ENCODE measurements at places on chromosomes 4 and X.

DNA sequence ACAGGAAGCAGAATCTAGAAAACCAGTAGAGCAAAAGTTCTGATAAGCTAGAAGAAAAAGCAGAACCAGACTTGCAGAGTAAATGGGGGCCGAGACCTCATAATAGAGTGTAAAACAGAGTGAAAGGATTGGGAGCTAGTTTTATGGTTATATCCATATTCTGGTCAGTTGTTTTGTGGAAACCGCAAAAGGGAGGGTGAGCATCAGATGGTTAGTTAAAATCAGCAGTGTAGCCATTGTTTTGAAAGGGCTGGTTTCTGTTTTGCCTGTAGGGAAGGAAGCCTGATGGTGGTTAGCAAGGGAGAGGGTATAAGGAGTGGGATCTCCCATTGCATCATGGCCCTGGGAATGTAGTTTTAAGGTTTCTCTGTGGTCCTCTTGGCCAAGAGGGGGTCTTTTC, 17.2 kb upstream of the CCNI start:
- DNase-seq = no peak

DNA sequence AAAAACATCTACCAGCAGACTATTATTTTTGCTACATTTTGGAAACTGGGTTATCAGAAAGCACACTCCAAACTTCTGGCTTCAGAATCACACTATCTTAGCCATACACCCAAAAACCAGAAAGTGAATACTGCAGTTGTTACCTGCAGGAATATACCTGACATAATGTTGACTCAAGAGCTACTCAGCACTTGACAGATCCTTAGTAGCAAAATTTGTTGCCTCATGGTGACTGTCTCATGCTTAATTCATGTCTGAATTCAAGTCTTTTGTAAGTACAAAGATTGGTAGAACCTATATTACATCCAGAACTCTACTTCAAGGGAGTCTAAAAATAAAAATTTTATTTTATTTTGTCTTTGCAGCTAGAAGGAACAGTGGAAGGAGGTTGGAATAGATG, 140.2 kb upstream of the GYPA start:
- no peak for DNase-seq

DNA sequence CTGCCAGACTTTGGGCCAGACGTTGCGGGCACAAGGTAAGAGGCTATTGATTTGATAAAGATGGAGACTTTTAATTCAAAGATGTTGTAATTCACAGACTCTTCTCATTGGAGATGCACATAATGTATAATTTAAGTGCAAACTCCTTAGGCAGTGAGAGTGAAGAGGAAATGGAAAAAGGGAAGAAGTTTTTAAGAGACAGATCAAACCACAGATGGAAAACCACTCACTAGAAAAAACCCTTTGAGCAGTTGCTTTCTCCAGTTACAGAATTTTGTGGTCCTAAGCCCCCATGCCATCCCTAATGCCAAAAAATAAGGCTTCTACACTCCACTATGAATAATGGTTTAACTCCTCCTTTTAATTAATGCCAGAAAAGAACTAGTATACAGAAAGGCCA, 977.1 kb upstream of the PRKX start:
- no peak for DNase-seq

DNA sequence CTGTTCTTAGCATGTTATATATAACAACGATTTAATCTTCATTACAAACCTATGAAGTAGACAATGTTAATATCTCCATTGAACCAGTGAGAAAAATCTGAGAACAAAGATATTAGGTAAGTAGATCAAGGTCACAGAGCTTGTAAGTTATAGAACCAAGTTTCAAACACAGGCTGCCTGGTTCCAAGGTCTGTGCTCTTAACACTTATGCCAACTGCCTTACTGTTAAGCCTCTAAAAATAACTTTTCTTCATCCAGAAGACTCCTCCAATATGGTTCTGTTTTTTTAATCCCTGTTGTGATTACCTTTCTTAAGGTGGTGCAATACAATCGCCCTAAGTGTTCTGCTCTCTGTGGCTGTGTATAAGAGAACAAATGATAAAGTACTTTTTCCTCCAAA, 282.0 kb upstream of the GRID2 start:
- no peak for DNase-seq

- DNase-seq = no peak
These were observed 20.0 kb downstream of the UBE2D3 start for GRCh38 chr4:102807345-102807744.

DNA sequence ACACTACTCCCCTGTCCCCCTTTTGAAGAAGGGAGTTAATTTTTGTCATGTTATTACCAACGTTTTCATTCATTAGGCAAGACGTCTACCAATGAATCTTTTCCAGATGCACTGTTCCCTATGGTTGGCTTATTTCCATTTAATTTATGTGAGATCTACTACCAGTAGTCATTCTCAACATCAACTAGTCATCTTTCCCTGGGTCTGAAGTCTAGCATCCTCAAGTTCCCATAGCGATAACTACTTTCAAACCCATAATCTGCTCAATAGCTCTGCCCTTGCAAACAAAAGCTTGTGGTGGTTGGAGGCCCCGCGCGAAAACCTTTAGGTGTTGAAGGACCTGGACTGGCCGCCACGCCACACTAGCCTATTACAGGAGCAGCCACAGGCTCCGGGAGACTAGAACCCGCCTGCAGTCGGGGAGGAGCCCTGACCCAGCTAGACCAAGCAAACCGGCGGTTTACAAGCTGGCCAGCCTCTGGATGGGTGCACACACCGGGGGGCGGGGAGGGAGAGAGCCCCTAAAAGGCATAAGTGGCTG, 746 bp downstream of the PPAT start:
- DNase-seq = no peak

DNA sequence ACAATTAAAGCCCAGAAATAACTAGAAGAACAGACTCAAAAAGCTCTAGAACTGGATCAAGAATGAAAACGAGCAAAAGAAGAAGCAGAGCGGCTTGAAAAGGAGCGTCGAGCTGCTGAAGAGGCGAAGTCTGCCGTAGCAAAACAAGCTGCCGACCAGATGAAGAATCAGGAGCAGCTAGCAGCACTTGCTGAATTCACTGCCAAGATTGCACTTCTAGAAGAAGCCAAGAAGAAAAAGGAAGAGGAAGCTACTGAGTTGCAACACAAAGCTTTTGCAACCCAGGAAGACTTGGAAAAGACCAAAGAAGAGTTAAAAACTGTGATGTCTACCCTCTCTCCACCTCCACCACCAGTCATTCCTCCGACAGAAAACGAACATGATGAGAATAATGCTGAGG, 56.1 kb upstream of the PPP4R3C start:
- no peak for DNase-seq

DNA sequence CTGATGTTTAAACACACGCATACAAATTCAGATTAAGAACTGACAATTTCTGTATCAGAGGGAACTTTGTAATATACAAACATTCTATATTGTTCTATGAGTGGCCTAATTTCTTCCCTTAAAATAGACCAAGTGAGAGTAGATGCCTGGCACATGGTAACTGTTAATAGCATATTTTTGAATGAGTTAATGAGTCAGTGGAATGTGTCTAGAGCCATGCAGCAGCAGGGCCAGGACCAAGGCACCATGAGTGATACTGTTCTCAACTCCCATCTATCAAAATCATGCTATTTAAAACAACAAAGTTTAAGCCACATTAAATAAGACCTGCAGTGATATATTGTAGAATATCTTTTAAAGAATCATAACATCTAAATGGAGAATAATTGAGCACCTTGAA, 98.3 kb downstream of the ARHGAP24 start:
- no peak for DNase-seq

DNA sequence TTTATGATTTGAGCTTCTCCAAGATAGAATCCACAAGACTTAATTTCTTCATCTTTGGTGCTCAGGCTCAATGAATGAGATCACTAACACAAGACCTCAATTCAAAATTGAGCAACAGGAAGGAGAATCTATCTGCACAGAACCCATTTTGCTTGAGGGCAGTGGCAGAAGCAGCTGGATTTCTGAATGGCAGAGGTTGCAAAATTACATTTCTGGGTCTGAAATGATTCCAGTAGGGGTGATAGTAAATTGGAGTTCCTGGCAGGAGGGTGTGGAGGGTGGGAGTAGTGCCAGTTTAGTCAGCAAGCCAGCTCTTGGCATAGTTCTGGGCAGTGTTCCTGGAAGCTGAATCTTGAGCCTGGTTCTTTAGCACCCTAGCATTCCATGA, 281.1 kb downstream of the SLC7A11 start:
- DNase-seq = no peak

DNA sequence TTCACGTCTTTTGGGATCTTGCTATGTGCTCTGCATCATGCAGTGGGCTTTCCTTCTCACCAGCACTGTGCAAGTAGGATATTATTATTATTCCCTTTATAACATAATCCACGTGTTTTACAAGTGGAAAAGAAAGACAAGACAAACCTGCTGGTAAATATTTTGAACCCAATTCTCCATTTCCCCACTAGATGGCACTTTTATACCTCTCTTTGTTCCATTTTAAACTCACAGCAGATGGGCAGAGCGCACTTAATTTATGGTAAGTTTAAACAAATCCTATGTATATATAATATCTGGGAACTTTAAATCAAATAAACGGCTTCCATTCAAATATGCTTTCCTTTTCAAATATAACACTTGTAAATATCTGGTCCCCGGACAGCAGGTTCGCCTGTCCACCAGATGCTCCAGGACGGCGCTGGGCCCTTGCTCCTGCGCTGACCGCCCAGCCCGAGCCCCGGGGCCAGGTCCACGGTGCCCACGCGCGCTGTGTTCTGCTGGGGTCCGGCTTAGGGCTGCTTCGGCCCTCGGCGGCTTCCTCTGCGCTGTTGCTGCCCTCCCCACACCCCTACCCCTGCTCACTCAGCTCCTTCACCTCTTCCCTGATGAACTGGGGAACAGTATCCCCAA, 31.1 kb downstream of the F11 start:
- no peak for DNase-seq

GRCh38 chrX:135505351-135505750, 15.1 kb upstream of the INTS6L start:
- no peak for DNase-seq

DNA sequence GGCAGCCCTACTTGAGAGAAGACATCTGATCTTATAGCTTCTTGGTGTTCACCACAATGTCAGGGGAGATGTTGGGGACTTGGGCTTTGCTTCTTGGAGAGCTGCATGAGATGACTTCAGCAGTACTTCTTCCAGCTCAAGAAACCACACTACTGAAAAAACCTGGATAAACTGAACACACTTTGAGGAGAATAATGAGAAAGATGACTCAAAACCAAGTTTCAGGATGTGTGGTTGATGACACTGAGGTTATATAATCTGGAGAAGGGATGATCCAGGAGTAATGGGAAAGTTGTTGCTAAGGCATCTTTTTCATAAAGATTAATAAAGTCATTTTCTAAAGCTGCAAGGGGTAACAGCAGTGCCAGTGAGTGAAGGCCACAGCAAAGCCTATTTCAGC, 58.4 kb upstream of the PNPLA4 start:
- no peak for DNase-seq

All from activated naive CD4-positive, alpha-beta T cell treated with anti-CD3 and anti-CD28 coated beads, Interleukin-2, amount 10 ng/mL, durations not matched to agents 7 days and 5 days (primary cell).